ENCODE measurements at places on chromosomes 16 and 17. TPM values are rescaled to one million over a fixed set of nuclear protein-coding genes. Genes with fewer than 3 reads are reported as not detected.
A peak's percentile ranks its signal among the peaks of the same experiment; 100 is the strongest.

- no peak overlapping the region for H3K27ac ChIP-seq
- H3K27me3 ChIP-seq = no peaks in the 10 kb centered on the region
- no peak for DNase-seq
- no peak overlapping the region for H3K4me3 ChIP-seq
Measured at GRCh38 chr16:89119166-89119621, 25.5 kb downstream of the ACSF3 start.

DNA sequence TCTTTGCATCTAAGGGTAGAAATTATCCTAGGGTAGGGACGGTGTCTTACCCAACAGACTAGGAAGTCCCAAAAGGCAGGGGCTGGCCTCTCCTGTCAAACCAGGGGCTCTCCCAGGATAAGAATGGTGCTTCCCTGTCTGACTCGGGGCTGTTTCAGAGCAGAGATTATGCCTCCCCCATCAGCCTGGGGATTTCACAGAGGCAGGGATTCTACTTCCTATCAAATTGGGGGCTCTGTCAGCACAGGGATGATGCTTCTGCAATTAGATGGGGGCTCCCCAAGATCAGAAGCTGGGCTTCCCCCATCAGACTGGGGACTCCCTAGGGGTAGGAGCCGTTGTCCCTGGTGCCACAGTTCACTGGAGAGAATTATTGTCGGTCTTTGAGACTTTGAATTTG lies 2.3 kb downstream of the NXPH3 start:
- H3K4me1 ChIP-seq = peaks cover 16% of the 10 kb centered on the region
- no peak for DNase-seq
- peaks cover 29% of the 10 kb centered on the region for H3K27me3 ChIP-seq
- H3K4me3 ChIP-seq = no peak overlapping the region

GRCh38 chr16:29877266-29877961 lies 14.4 kb upstream of the CDIPT start:
- H3K27ac ChIP-seq = no peak overlapping the region
- no peaks in the 10 kb centered on the region for H3K36me3 ChIP-seq
- peaks cover 15% of the 10 kb centered on the region for H3K27me3 ChIP-seq
- no peak for DNase-seq

- H3K4me1 ChIP-seq = no peaks in the 10 kb centered on the region
- DNase-seq = peak; percentile 14
- H3K36me3 ChIP-seq = no peaks in the 10 kb centered on the region
Measured at GRCh38 chr17:51372345-51373004, 112.1 kb downstream of the UTP18 start.

DNA sequence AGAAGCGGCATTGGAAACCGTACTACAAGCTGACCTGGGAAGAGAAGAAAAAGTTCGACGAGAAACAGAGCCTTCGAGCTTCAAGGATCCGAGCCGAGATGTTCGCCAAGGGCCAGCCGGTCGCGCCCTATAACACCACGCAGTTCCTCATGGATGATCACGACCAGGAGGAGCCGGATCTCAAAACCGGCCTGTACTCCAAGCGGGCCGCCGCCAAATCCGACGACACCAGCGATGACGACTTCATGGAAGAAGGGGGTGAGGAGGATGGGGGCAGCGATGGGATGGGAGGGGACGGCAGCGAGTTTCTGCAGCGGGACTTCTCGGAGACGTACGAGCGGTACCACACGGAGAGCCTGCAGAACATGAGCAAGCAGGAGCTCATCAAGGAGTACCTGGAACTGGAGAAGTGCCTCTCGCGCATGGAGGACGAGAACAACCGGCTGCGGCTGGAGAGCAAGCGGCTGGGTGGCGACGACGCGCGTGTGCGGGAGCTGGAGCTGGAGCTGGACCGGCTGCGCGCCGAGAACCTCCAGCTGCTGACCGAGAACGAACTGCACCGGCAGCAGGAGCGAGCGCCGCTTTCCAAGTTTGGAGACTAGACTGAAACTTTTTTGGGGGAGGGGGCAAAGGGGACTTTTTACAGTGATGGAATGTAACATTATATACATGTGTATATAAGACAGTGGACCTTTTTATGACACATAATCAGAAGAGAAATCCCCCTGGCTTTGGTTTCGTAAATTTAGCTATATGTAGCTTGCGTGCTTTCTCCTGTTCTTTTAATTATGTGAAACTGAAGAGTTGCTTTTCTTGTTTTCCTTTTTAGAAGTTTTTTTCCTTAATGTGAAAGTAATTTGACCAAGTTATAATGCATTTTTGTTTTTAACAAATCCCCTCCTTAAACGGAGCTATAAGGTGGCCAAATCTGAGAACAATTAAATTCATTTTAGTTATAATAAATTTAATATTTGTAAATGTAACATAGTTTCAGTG lies 1.7 kb downstream of the HEXIM1 start:
- DNase-seq = peak; percentile 34
- H3K36me3 ChIP-seq = no peaks in the 10 kb centered on the region
- peak overlapping the region; percentile 77 for H3K27ac ChIP-seq
- no peaks in the 10 kb centered on the region for H3K27me3 ChIP-seq

- no peak for DNase-seq
- no peaks in the 10 kb centered on the region for H3K36me3 ChIP-seq
- no peak overlapping the region for H3K27ac ChIP-seq
- H3K27me3 ChIP-seq = peaks cover 35% of the 10 kb centered on the region
Measured at GRCh38 chr17:56679115-56679776, 85.7 kb downstream of the NOG start.

DNA sequence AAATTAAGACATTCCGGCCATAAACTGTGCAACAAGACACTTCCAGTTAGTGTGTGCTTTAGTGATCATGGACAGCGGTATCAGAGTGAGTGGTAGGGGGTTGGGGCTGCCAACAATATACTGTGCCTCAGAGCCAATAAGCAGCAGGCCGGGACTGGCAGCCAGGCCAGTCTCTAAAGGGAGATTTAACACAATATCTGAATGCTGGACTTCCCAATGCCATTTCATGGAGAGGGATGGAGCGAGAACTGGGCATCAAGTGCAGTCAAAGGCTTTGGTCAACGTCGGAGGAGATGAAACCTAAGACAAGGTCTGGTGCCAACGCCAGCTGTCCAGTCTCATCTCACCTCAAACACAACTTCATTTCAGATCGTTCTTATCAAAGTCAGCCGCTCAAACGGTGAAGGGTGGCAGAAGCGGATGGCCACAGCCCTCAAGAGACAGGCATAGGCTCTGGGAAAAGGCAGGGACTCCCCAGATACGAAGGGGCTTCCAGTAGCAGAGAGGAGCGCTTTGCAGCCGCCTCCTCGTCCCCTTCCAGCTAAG lies 935 bp downstream of the USP32 start:
- no peaks in the 10 kb centered on the region for H3K36me3 ChIP-seq
- no peaks in the 10 kb centered on the region for H3K27me3 ChIP-seq
- DNase-seq = peak; percentile 47
- H3K27ac ChIP-seq = peak overlapping the region; percentile 89

DNA sequence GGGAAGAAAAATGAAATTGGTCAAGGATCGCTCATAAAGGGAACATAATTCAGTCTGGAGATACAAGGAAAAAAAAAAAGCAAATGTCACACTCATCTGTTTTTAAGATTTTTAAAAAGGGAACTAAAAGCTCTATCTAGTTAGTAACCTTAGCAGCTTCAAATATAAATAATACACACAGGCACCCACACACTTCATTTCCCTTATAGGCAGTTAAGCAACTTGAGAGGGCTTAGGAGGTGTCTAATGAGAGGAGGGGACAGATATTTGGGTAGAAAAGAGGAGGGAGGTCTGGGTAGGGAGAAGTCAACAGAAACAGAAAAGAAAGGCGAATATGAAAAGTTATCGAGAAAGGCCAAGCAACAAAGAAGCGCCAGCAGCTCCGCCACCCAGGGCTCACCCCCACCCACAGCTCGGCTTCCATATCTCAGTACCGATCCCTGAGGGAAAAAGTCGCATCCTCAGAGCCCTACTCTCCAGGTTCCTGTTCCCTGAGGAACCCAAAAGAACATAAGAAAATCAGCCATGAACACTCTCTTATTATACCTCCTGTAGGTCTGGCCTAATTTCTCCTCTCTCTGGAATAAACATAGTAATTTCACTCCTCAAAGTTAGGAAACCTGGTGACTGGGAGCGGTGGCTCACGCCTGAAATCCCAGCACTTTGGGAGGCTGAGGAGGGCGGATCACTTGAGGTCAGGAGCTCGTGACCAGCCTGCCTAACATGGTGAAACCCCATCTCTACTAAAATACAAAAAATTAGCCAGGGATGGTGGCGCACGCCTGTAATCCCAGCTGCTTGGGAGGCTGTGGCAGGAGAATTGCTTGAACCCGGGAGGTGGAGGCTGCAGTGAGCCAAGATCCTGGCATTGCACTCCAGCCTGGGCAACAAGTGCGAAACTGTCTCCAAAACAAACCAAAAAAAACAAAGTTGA lies 69.6 kb upstream of the RCVRN start:
- no peak overlapping the region for H3K4me3 ChIP-seq
- H3K4me1 ChIP-seq = no peaks in the 10 kb centered on the region
- H3K27ac ChIP-seq = no peak overlapping the region
- no peak for DNase-seq

DNA sequence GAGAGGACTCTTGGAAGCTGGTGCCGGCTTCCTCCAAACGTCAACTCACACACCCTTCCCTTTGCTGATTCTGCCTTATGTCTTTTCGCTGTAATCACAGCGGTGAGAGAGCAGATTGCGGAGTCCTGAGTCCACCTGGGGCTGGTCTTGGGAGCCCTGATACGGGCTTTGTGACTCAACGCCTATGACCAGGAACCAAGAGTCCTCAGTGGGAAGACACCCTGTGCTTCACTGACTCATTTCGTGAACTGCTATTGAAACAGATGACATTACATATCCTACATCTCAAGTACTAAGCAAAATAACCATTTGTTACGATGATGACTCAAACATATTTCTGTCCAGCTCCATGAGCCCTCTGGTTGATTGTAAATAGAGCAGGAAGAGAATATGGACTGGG lies 90.7 kb upstream of the CREBBP start:
- H3K36me3 ChIP-seq = no peaks in the 10 kb centered on the region
- H3K27ac ChIP-seq = peak overlapping the region; percentile 62
- H3K4me1 ChIP-seq = peaks cover 16% of the 10 kb centered on the region
- peak; percentile 96 for DNase-seq
- no peaks in the 10 kb centered on the region for H3K27me3 ChIP-seq
- peak overlapping the region; percentile 42 for H3K4me3 ChIP-seq

DNA sequence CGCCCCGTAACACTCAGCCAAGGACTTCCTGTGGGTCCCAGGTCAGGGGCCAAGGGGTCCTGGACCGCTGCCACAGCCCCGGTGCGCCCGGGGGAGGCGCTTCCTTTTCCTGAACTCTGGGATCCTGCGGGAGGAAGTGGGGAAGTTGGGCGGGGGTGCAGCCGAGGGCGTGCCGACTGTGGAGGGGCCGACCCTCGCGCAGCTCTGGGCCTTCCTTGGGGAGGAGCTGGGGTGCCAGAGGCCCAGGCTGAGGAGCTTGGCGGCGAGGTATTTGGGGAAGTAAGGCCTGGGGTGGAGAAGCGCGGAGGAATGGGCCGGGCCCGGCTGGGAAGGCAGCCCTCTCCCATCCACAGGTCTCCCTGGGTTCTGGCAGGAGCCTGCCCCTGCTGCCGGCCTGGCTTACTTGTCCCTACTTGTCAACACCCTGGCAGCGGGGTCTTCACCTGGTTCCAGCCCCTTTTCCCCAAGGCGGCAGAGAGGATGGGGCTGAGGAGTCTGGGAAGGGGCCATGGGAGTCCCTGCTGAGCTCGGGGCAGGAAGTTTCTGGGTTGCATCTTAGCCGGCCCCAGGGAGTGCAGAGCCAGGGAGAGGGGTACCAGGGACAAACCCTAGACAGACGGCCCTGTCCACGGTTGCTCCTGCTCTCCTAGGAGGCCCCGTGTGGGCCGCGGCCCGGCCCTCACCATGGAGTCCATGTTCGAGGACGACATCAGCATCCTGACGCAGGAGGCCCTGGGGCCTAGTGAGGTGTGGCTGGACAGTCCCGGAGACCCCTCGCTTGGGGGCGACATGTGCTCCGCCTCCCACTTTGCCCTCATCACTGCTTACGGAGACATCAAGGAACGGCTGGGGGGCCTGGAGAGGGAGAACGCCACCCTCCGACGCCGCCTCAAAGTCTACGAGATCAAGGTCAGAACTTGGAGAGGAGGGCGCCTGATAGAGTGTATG lies 1.7 kb downstream of the TBKBP1 start:
- peaks cover 12% of the 10 kb centered on the region for H3K4me1 ChIP-seq
- no peaks in the 10 kb centered on the region for H3K27me3 ChIP-seq
- H3K4me3 ChIP-seq = peak overlapping the region; percentile 62
- no peak for DNase-seq

GRCh38 chr16:80029761-80030481 lies 429.4 kb upstream of the MAF start:
- peaks cover 12% of the 10 kb centered on the region for H3K4me1 ChIP-seq
- H3K4me3 ChIP-seq = no peak overlapping the region
- H3K27me3 ChIP-seq = no peaks in the 10 kb centered on the region
- no peaks in the 10 kb centered on the region for H3K36me3 ChIP-seq

- no peaks in the 10 kb centered on the region for H3K36me3 ChIP-seq
- H3K27me3 ChIP-seq = no peaks in the 10 kb centered on the region
- no peak overlapping the region for H3K27ac ChIP-seq
- H3K4me3 ChIP-seq = no peak overlapping the region
- H3K4me1 ChIP-seq = no peaks in the 10 kb centered on the region
Measured at GRCh38 chr16:79008869-79009179, 591.7 kb downstream of the MAF start.

CHST5 gene
- total RNA-seq = not detected

TP53TG3F gene
- not detected for total RNA-seq

DNAJA3 gene
- total RNA-seq = 36.4 TPM

KRTAP16-1 gene
- not detected for total RNA-seq
